NCI-H510A treated with DMSO at 0.1 percent for 48 hours (cell line): ENCODE measurements at places on chromosomes 16 and 17.

DNA sequence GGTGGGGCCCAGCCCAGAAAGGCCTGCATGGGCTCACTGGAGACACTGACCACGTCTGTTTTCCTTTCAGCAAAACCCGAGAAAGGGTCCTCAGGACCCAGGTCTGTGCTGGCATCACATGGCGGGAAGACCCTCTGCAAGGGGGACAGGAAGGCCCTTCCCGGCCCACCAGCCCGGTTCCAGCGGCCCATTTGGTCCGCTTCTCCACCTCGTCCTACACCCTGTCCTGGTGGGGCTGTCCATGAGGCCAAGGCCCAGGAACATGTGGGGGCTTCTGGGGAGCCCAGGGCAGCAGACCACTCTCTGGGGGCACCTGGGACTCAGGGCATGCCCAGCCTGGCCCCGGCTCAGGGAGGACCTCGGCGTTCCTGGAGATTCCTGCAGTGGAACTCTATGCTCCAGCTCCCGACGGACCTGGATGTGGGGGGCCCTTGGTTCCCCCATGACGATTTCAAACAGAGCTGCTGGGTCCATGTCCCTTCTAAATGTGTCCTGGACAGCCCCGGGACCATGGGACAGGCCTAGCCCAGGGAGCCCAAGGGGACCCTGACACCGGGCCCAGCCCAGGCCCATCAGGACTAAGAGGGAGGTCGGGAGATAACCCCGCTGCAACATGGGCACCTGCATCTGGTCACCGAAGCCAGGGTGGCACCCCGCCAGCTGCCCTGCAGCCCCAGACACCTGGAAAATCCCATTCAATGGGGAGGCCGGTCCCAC lies 26.4 kb upstream of the KSR1 start:
- DNase-seq, result no peak

DNA sequence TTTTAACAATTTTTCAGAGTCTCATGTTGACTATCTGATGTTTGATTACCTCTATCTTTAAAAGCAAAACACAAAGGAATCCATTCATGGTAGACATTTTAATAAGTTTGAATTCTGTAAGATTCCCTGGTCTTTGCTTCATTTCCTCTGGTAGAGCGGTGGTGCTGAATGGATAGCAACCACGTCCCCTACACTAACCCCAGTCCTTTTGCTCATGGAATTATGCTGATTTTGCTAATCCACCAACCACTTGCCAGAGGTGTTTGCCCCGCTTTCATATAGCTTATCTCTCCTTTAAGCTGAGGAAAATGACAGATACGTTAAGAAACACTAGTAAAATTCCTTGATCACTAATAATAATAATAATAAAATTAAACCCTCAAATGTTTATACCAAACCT lies 9.5 kb downstream of the KCNJ16 start:
- DNase-seq, result no peak

GRCh38 chr16:2429771-2430663 lies 770 bp downstream of the CCNF start:
- peak; percentile 32 for DNase-seq

- no peak for DNase-seq
These were observed 3.2 kb downstream of the TNRC6C start for GRCh38 chr17:77961741-77962140.

DNA sequence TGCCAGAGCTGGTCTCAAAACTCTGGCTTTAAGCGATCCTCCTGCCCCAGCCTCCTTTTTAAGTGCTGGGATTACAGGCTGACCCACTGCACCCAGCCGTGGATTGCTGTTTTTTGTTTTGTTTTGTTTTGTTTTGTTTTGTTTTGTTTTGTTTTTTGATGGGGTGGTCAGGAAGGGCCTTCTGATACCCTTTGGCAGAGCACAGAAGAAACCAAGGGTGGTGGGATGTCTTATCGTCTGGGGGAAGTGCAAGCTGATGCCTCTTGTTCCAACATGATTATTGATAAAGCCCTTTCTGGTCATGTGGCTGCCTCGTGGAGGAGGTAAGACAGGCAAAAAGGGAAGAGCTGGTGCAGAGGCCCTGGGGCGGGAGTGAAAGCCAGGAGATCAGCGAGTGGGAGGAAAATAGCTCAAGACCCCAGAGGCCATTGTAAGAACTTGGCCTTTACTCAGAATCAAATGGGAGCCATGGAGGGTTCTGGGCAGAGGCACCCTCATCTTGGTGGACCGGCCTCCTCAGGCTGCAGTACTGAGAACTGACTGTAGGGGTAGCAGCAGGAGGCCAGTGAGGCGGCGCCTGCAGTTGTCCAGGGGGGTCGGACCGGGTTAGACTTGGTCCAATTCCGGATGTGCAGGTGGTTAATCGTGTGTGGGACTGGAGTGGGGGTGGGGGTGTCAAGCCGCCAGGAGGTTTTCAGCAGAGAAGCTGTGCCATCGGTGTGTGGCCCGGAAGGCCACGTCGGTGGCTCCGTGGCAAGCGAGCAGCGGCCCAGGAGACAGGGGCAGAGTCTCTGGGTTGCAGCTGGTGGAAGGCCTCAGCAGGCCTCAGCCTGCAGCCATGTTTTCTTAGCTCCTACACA lies 84.4 kb upstream of the GSE1 start:
- DNase-seq, result no peak

DNA sequence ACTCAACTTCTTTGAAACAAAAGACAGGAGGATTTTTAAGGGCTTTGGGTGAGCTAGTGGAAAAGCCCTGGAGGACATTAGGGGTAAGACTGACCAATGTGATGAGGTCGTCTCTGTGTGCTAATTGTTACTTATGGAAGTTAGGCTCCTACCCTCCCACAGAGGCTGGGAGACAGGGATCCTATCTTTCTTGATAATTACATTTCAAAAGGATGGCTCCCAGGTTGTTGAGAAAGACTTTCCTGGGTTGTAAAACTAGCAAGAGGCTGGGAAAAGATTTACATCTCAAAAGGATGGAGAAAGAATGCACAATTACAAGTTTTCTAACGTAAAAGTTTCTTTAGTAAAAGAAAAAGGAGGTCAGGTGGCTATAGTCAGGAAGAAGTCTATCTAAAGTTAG lies 605.8 kb upstream of the GOT2 start:
- DNase-seq, result no peak

DNA sequence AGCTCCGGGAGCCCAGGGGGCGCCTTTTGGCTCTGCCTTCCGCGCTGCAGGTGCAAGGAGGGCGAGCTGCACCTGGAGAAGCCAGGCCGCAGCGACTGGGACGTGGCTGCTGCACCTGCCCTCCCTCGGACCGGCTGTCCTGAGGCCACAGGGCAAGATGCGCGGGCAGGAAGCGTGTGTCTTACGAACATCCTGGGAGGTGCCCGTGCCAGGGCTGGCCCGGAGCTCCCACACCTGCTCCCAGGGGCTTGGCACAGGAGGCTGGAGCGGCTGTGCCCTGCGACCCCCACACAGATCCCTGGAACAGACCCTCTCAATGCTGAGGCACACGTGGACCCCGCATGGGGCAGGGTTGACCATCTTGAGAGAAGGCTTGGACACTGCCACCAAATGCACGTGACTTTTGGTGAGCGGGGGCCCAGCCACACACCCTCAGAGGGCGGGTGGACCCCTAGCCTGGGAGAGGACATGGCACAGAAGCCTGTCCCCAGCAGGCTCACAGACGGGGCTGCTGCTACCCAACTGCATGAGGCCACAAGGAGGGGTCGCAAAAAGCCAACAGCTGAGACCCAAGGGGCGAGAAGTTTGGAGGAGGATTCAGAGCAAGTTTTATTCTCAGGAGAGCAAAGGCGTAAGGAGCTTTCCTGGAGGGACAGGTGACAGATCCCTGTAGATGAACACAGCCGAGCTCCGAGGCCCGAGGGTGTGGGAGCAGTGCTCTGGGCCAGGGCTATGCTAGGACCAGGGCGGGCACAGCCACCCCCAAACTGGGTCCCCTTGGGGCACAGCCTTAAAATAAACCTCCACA lies 11.4 kb downstream of the NDUFAF8 start:
- peak; percentile 32 for DNase-seq

- DNase-seq, result no peak
These were observed 23.1 kb downstream of the HSBP1 start for GRCh38 chr16:83830769-83831455.

DNA sequence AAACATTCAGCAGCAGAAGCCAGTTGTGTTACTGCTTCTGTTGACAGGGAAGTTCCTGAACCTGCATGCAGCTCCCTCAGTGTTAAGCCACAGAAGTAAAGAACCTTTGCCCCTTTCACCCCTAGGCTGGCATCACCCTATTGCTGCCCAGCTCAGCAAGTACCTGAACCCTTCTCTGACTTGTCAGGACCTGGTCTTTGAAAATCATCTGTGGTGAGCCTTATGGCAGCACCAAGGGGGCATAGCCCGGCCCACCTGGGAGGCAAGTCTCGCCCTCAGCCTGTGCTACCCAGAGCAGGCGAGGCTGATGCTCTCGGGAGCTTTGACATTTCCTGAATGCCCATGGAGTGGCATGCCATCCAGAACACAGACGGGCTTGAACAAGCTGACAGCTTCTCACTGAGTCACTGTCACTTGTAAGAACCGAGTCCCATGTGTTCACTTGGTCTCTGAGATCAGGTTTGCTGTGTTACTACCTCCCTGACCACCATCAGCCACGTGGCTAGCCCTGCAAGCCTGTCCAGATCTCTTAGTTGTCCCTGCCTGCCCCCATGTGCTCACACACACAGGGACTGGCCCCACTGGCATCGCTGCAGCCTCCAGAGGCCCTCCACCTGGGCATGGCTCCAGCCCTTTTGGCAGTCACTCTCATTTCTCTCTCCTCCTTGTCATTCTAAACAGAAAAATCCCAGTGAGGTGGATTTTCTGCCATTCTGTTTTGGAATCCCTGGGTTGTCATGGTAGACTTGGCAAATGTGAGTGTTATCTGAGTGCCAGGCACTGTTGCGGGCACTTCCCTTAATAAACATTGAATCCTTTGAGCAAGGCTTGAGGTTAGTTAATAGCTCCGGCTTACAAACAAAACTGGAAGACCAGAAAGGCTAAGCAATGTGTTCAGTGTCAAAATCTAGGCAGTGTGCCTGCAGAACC lies 2.9 kb upstream of the CARMIL2 start:
- DNase-seq, result no peak

DNA sequence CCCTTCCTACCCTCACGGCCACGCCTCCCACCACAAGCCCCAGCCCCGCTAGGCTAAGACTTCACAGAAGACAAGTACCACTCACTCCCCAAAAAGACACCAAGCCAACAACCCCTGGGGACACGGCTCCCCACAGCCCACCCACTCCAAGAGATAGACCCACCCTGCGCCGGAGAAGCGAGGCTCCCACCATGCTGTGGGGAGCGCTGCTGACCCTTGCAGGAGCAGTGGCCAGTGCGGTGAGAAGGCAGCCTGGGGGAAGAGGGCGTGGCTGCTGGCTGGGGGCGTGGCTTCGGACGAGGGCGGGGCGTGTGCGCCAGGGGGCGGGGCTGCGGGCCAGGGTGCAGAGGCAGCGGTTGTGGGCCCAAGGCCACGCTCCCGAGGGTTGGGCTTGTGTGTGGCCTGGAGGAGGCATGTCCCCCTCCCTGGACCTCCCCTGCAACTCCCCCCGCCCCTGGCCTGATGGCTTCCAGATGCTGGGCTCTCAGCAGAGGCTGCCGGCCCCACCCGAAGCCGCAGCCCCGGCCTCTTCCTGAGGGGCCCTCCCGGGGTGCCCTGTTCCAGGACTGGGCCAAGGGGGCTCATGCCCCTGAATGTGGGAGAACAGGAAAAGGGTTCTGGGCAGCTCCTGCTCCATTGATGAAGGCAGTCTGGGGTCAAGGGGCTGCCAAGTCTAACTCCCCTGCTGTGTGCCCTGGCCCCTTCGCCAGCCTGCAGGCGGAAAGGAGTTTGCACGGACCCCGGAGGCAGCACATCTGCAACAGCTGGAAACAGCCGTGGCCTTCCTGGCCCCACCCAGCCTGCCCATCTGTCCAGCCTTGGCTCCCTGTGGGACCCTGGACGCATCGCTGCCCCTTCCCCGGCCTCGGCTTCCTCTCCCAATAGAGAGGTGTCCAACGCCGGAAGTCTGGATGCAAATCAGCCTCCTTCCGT lies 9.1 kb downstream of the TFAP4 start:
- no peak for DNase-seq

DNA sequence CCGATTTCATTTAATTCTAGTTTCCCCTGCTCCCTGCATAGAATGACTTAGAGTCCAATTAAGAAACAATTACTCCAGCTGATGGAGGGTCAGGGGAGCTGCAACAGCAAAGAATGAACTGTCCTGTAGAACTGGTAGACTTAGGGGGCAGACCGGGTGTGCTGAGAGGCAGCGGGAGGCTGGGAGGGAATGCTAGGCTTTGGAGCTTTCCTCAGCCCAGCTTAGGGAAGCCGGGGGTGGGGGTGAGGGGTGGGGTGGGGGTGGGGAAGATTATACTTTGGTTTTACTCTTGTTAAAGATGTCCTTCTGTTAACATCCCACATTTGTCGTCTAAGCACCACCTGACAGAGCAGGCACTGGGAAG lies 458.6 kb upstream of the ASIC2 start:
- DNase-seq, result no peak

DNA sequence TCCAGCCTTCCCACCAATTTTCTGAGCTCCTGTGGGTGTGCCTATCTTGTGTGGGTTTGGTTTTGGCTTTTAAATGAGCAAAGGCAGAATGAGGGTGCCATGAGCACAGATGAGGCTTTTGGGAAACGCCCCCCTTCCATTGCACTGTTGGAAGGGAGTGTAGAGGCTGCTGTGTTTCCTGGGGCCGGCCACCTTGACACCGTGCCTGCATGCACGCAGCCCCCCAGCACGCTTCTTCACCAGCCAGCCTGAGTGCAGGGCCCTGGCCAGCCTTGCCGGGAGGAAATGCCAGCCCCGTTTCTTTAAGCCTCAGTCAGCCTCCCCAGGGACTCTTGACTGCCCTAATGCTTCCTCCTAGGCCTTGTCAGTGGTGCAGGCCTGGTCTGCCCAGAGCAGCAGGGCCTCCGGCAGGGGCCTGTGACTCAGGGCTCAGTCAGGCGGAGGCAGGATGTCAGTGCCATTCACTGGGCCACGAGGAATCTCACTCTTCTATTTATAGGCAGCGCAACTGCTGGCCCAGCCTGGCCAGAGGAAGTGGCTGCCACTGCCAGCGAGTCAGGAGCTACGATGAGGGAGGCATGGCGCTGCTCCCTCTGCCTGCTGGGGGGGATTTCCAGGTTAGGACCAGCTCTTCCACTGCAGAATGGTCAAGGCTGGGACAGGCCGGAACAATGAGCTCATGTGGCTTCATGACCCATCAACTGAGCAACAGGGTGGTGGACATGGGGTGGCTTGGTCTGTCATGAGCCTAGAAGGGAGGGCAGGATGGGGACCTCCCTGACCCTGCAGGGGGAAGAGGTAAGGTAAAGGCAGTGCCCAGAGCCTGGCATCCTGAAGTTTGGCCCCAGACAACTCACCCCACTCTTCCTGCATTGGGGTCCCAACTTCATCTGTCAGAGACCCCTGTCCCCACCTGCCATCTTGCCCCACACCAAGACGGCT lies 205.2 kb downstream of the RAB11FIP4 start:
- no peak for DNase-seq

DNA sequence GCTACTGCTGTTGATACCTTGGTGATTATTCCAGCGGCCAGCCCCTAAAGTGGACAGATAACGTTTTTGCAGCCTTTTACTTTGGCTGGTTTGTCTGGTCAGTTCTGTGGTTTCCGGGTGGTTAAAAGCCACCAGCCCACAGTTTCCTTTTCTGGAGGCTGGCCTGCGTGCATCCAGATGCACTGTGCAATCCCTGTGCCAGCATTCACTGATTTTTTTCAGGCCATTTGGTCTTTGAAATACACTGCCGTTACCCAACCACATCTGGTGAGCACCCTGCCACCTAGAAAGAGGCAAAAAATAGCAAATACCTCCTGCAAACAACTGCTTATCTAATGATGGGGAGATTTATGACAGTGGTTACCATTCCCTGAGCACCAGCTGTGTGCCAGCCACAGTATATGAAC lies 797 bp downstream of the NUDT7 start:
- DNase-seq, result no peak

GRCh38 chr16:68362947-68363657 lies 52.3 kb downstream of the PRMT7 start:
- DNase-seq, result no peak

- no peak for DNase-seq
These were observed 1.4 kb downstream of the RFNG start for GRCh38 chr17:82050152-82050760.
